ENCODE measurements at places on chromosomes 2 and 18.

DNA sequence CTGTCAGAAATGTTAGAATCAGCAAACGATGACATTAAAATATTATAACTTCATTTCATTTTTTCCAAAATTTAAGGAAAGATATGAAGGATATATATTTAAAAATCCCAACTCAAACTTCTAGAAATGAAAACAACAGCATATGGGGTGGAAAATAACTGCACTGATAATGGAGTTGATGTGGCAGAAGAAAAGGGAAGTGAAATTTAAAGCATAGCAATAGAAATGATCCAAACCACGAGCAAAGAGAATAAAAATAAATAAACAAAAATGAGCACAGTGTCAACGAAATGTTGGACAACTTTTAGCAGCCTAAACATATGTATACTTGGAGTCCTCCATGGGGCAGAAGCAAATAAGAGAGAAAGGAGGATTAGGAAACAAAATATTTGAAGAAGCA, 280.2 kb downstream of the KCNJ3 start:
- no peak for DNase-seq

DNA sequence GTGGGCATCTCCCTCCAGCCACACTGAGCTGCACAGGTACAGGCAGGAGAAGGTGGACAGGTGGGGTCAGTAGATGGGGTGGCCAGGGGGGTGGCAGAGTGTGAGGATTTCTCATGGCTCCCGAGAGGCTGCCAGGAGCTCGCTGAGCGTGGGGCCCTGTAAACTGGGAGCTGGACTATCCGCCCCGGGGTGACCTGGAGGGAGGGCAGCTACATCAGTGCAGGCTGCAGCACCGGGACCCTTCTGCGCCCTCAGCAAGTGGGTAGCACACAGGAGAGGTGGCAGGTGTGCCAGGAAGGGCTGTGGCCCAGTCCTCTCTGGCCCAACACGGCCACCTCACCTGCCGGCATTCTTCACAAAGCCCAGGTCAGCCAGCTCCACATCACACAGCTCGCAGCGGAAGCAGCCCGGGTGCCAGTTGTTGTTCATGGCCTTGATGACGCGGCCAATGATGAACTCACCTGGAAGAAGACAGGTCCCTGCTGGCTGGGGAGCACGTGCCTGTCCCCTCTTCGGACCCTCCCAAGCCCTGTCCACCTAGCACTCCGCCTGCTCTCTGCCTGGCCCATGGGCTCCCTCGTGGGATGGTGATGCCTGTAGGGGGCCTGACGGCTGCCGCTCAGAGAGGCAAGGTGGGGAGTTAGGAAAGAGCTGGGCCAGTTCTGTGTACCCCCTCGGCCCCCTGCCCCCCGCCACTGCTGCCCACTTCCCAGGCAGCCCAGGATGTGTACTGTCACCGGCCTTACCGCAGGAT, 8.3 kb downstream of the GPR17 start:
- no peak for DNase-seq

DNA sequence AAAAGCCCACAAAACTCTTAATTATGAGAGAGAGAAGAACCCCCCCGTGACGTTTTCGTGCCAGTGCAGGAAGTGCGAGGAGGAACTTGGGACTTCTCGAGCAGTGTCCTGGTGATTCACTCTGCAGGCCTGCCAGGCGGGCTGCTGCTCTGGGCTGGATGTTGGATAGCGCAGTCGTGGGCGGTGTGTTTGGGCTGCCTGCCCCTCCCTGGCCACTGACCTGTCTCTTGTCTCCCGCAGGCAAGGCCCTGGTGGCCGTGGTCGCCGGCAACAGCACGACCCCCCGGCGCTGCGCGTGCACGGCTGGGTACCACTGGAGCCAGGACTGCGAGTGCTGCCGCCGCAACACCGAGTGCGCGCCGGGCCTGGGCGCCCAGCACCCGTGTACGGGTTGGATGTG, 29.0 kb downstream of the TNFRSF11A start:
- DNase-seq: no peak

DNA sequence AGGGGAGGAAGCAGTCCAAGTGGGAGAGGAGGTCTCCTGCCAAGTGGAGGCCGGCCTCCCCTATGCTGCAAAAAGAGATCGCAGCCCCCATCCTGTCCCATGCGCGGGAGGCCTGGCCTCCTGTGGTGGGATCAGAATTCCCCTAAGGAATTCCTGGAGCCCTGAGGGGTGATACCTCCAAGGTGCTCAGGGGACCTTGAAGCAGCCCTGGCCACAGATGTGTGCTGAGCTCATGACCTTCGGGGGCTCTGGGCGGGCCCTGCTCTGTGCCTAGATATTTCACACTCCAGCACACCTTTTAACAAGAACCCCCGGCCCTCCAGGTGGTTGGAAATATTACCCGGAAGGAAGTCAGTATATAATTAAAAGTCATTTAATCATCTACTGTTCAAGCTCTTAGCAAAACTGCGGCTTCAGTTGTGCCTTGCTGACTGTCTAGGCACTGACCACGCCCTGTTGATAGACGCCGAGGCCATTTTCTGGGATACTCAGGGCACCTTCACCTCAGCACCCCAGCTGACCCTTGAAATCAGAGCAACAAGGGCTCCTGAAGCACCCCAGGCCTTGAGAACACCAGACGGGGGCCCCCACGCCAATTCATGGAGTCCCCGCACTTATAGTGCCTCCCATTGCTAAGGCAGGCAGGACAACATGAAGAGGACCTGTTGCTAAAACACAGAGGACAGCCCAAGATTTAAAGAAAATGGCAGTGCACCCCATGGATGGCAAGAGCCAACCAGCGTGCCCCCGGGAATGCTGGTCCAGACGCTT, 119.1 kb downstream of the NDUFA10 start:
- DNase-seq: no peak

DNA sequence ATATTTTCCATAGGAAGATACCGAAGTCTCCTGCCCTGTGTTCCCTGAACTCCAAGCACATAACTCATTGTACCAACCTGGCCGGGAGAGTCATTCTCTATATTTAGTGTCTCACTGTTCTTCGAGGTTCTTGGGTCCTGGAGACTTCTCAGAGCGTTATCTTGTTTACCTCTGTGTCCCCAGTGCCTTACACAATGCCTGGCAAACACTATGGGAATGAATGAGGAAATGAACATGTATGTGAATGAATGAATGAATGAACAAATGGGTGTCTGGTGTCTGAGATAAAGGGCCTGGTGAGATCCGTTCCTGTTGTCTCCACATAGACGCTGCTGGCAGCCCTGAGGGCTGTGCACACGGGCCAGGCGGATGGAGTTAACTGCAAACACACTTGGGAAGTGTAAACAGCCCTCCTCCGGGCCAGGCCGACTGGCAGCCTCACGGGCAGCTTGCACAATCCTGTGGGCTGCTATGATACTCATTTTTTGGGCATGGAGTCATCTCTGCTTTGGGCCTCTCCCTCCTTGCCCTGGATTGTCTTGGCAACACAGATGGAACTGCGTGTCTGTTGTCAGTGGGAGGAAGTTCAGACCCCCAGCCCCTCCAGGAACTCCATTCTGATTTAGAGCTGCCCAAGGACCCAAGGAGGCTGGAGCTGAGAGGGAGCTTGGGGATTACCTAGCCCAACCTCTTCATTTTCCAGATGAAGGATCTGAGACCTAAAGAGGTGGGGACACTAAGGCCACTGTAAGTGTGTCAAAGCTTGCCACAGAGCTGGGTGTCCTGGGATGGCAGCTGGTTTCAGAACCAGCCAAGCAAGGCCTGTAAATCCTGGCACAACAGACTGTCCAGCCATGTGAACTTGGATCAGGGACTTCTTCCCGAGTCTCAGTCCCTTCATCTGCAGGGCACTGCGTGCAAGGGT, 124.4 kb downstream of the INHBB start:
- no peak for DNase-seq

GRCh38 chr18:59008302-59008974, 131.2 kb upstream of the SEC11C start:
- no peak for DNase-seq
